ENCODE measurements at places on chromosomes 1 and 21.

GRCh38 chr1:200488375-200489165 is 78.7 kb upstream of the ZNF281 start:
- DNase-seq: no peak

DNA sequence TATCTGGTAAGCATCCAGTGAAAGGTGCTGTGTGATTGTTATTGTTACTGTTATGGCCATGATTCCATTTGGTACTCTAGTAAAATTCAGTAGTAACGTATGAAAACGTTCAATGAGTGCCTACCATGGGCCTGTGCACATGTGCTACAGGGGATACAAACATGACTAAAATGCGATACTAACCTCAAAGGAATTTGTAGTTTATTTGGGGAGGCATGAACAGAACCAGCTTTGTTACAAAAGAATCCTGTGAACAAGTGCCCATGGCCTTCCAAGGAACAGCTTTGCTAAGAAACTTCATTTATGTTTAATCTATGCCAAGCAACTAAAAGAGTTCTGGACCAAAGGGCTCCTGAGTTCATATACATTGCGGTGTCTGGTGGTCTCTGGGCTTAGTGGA is 28.7 kb downstream of the PTGFR start:
- no peak for DNase-seq

DNA sequence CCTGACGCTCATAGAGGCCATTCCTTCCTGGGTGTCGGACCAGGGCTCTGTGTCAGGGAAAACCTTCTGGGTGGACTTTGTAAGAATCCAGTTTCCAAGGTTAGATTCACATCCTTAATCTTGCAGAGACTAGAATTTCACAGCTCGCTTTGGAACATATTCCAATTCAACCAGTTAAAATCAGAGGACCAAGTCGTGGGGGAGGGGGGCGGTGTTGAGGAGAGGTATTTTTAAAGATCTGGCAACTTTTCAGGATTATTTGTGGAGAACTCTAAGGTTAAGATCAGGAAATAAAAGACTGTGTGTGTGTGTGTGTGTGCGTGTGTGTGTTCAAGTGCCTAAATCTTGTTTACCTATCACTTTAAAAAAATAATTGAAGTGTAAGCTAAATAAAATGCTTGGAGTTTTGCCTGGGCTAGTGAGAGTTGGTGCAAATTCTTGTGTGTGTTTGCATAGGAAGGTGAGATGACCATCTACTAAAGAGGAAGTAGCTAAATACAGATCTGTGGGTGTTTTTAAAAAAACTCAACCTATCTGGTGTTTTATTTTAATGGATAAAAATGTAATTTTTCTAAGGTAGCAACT is 21.8 kb downstream of the TENT5C start:
- DNase-seq: no peak

DNA sequence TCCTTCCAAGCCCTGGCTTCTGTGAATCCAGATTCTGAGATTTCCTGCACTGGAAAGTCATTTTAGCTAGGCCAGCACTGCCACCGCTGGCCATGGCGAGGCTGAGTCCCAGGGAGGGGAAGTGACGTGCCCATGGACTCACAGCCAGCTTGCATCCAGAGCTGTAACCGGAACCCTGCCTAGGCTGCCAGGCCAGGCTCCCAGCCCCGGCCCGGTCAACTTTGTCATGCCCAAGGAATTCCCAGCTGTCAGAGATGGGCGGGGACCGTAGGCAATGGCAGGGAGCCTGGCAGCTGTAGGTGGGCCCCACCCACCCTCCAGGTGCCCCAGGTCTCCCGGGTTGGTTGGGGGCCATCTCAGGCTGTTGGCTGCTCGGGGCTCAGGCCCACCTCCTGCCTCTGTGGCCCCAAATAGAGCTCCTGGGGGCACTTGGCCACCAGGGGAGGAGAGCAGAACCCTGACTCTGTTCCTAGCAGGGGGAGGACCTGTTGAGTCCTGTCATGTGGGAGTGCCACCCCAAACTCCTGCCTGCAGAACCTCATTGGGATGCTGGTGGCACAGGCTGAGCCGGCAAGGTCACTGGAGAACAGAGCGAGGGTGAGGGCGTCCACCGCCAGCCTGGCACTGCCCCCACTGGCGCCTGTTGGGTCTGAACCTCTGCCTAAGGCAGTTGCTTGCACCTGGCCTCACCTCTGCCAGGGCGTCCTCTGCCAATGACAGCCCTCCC is 57.8 kb downstream of the FOXO6 start:
- DNase-seq: no peak

- DNase-seq: no peak
These were observed 60.0 kb upstream of the ROR1 start for GRCh38 chr1:63713627-63714481.

- DNase-seq: no peak
These were observed 69.5 kb downstream of the EDEM3 start for GRCh38 chr1:184685116-184685515.

GRCh38 chr1:2460996-2461751 is 14.9 kb upstream of the PLCH2 start:
- no peak for DNase-seq

GRCh38 chr1:168252204-168252733 is 26.5 kb downstream of the SFT2D2 start:
- no peak for DNase-seq

GRCh38 chr1:219797683-219798082 is 130.7 kb downstream of the SLC30A10 start:
- DNase-seq: no peak

- DNase-seq: no peak
These were observed 169.5 kb upstream of the DPYD start for GRCh38 chr1:98090351-98090750.

DNA sequence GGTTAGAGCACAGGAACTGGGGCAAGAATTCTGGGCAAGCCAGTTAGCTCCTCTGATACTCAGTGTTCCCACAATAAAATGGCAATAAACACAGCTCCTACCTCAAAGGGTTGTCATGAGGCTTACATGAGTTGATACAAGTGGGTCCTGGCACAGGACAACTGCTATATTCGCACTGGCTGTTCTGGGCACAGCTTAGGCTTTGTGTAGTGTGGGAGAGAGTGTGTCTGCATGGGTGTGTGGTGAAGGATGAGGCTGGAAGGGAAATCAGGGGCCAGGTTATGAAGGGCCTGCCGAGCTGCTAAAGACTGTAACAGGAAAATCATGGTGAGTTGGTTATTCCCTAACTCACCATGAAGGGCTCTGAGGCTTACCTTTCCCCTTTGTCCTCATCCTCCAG is 18.7 kb downstream of the ETV3 start:
- no peak for DNase-seq

DNA sequence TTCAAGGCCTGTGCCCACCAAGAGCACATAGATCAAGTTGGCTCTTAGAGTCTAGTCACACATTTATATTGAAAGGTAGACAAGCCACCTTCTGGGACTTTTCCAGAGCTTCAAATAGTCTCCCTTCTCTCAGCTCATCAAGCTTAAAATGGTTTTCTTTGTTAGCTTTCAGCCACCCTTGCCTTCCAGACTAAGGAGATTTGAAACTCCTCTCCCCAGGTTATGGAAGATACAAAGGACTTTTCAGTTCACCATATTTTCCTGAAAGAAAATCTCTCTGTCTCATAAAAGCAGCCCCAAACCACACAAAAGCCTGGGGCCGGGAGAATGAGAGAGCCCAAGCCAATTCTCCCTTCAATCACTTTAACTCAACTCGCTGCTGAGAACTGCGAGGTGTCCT is 134.1 kb downstream of the ZC3H11B start:
- DNase-seq: no peak

GRCh38 chr1:207866471-207867135 is 44.3 kb downstream of the CD34 start:
- DNase-seq: no peak

DNA sequence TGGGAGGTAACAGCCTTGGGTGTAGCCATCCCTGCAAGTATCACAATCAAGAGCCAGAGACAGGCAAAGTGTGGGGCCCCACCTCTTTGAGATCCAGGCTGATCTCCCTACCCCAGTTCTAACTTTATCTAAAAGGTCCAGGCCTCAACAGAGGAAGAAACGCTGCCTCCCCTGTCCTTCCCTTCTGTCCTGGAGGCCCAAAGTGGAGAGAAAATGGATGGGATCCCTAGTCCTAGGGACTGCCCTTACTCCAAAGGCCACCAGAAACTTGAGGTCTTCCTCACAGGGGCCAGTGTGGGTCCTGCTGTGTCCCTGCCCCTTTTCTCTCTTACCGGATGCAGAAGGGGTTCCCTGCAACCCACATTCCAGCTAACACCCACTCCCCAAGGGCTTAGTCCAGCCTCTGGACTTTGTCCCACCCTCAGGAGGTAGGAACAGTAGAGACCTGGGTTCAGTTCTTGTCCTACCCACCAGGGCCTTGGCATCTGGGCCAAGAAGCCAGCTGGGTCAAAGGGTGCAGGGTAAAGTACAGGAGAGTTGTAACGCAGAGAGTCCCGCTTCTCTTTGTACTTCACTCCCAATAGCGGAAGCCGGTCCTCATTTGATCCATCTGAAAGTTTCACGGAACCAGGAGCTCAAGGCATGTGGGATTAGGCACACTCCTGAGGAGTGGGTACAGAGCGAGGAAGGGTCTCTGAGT is 1.9 kb downstream of the HDGF start:
- no peak for DNase-seq

DNA sequence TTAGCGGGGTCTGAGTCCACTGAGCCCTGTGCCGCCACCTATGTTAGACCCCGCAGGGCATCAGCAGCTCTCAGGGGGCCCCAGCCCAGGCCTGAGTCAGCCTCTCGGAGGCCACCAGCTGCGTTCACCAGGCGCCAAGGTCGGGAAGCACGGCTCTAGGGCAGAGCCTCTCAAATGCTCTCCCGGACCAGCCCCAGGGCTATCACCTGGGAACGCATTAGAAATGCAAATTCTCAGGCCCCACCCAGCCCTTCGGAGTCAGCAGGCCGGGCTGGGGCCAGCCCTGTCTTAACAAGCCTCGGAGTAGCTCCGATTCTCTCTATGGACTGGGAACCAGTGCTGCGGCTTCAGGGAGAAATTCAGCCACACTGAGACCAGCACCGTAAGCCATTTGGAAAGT is 37.2 kb upstream of the TSPEAR start:
- no peak for DNase-seq

DNA sequence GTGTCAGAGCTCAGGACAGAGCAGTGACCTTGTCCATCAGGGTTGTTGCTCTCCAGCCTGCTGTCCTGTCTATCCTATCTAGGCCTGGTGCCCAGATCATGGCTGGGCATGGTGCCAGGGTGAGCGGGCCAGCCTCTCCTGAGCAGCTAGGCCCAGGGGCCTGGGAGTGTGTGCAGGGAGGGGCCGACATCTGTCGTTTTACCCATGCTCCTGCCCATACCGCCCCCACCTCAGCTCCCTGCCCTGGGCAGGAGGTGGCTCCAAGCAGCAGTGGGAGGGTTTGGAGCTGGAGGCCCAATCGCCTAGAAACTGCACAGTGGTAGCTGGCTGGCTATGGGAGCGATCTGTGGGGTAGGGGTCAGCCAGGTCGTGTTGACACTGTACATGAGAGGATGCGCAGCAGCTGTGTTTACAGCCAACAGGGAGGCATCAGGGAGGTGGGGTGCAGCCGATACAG is 6.5 kb downstream of the INSRR start:
- no peak for DNase-seq

GRCh38 chr1:53340660-53341520 is 13.0 kb upstream of the LRP8 start:
- DNase-seq: no peak

DNA sequence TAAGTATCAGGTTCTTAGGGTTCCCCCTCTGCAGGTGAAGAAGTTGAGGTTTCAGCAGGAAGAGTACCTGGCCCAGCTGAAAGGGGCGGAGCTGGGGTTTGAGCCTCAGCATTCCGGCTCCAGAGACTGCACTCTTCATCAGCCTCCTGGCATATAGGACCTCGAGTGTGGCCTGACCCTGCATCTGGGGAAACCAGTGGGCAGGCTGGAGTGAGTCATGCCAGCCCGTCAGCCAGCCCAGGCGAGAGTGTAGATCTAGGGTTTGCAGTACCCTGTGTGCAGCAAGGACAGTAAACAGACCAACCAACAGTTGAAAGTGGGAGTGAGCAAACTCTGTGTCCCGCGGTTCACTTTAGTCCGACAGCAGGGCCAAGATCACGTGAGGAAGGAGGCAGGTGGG is 14.1 kb downstream of the MFSD2A start:
- DNase-seq: no peak

GRCh38 chr1:18256282-18257235 is 149.0 kb downstream of the IGSF21 start:
- DNase-seq: no peak

DNA sequence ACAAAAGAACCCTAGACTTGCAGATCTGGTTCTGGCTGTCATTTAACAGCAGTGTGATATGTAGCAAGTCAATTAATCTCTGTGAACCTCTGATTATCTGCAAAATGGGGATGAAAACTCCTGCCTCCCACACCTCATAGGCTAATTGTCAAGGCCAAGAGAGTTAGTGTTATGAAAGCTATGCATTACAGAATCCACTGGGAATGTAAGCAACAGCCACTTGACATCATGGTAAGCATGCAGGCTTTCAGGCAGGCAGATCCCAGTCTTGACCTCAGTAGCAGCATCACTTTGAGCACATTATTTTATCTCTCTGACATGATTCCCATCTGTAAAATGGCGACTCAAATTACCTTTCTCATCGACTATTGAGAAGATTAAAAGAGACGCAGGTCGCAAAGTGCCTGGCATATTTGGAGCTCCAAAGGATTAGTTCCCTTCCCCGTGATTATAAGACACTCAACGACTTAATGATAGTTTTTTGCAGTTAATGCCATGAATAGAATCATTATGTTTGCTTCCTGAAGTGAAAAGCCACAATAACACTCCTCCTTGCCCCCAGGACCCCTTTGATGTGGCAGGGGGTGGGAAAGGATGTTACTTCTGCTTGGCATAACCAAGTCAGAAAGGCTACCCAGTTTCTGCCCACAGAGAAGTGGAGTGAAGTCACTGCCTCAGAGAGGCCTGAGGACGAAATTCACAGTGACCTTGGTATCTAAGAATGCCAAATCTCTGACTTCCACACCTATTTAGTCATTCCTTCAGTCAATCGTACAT is 273.0 kb upstream of the NFIA start:
- DNase-seq: no peak

GRCh38 chr1:238340989-238341388 is 450.3 kb upstream of the ZP4 start:
- DNase-seq: no peak

- no peak for DNase-seq
These were observed 19.6 kb upstream of the ERO1B start for GRCh38 chr1:236301080-236301957.

DNA sequence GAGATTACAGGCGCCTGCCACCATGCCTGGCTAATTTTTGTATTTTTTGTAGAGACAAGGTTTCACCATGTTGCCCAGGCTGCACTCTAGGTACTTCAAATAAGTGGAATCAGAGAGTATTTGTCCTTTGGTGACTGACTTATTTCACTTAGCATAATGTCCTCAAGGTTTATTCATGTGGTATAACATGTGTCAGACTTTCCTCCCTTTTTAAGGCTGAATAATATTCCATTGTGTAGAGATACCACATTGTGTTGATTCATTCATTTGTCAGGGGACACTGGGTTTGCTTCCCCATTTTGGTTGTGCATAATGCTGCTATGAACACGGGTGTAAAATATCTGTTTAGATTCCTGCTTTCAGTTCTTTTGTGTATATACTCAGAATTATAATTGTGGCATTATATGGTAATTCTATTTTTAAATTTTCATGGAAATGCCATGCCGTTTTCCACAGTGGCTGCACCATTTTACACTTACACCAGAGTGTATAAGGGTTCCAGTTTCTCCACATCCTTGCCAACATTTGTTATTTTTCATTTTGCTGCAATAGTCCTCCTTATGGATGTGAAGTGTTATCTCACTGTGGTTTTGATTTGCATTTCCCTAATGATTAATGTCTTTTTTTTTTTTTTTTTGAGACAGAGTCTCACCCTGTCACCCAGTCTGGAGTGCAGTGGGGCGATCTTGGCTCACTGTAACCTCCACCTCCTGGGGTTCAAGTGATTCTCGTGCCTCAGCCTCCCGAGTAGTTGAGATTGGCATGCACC is 35.1 kb downstream of the IL6R start:
- no peak for DNase-seq
